ENCODE measurements at places on chromosomes 2 and 18.
A peak's percentile ranks its signal among the peaks of the same experiment; 100 is the strongest.

GRCh38 chr2:16425462-16426336, 239.9 kb downstream of the CYRIA start:
- no peak for DNase-seq

DNA sequence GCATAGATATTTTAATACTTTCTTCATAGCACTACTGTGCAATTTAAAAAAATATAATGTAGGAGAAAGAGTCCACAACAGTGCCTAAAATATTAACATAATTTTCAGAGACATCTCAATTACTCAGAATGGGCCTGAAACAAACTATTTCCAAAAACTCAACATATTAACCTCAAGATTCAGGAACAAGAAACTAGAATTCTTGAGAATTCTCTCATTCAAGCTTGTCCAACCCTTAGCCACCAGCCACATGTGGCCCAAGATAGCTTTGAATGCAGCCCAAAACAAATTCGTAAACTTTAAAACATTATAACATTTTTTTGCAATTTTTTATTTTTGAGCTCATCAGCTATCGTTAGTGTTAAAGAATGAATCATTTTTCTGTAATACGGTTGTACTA, 35.2 kb downstream of the LNPK start:
- DNase-seq = no peak

DNA sequence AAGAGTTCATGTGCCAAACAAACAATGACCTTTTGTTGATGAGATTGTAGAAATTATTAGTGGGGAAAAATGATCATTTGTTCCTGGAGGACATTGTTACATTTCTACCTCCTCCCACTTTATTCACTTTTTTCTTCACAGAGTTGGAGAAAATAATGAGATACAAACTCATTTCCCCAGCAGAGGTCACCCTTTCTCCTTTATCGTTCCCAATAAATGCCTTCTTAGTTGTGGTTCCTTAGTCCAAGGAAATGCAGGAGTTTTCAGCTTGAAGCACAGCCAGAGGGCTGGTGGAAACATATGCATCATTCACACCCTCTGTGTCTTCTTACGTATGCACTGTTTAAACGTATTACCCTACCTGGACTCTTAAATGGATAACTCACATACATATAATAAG, 108.8 kb downstream of the SLC4A3 start:
- DNase-seq = no peak

GRCh38 chr2:236166796-236167296, 1.3 kb downstream of the GBX2 start:
- no peak for DNase-seq

- no peak for DNase-seq
Observed at GRCh38 chr2:28155086-28155485, 237.6 kb upstream of the FOSL2 start.

DNA sequence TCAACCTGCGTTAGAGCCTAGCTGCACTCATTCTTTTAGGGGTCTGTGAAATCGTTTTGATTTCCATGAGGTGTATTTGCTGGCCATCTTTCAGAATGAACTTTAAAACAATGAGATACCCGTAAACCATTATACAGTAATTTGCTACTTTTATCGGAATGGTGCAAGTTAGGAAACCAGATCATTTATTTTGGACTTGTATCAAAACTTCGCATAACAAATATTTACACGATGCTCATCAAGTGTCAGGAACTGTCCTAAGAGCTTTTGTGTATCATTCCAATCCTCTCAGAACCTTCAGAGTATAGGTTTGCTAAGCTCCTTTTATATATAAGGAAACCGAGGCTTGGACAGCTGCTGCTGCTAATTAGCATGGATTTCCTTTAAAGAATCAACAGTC, 22.4 kb upstream of the SLC1A4 start:
- no peak for DNase-seq

GRCh38 chr18:6743999-6744398, 14.5 kb downstream of the ARHGAP28 start:
- no peak for DNase-seq

- DNase-seq = no peak
Observed at GRCh38 chr2:218024336-218024735, 21.5 kb upstream of the TNS1 start.

GRCh38 chr2:222922019-222922800, 61.4 kb downstream of the ACSL3 start:
- DNase-seq = no peak

DNA sequence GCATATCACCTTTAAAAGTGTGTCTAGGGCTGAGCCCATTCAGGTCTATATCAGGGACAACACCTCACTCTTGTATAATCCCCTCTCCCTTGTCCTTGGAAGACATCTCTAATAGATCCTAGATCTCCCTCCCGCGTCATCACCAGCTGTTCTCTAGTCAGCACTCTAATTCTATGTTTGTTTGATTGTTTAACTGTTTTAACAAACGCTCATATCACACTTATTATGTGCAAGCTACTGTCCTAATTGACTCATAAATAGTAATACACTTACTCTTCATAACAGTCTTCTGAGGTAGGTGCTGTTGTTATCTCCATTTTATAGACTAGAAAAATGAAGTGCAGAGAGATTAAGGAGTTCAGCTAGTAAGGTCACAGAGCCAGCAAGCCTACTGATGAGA, 1.6 kb upstream of the ERMN start:
- DNase-seq = no peak

GRCh38 chr2:72098935-72099334, 48.7 kb downstream of the CYP26B1 start:
- DNase-seq = no peak

- DNase-seq = no peak
Observed at GRCh38 chr2:240068193-240068592, 14.9 kb upstream of the OR6B3 start.

GRCh38 chr18:76446321-76447257, 48.5 kb downstream of the ZNF516 start:
- no peak for DNase-seq

DNA sequence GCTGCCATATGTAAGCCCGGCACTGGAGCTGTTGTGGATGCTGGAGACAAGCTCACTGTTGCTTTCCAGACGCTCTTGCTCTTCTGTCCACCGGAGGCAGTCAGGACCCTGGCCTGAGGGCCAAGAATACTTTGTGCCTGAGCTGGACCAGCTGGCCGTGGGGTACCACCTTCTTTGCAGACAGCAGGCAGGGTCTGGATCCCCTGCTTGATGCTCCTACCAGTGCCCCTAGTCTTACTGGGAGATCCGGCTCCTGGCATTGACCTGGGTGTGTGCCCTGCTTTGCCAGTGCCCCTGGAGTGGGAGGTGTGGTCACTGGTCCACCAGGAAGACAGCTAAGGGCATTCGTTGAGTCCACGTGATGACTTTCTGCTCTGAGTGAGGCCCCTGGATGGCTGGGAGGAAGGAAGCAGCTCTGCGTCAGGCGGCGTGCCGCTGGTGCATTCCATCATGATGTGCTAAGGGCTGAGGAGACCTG, 59.3 kb downstream of the LRRFIP1 start:
- no peak for DNase-seq

DNA sequence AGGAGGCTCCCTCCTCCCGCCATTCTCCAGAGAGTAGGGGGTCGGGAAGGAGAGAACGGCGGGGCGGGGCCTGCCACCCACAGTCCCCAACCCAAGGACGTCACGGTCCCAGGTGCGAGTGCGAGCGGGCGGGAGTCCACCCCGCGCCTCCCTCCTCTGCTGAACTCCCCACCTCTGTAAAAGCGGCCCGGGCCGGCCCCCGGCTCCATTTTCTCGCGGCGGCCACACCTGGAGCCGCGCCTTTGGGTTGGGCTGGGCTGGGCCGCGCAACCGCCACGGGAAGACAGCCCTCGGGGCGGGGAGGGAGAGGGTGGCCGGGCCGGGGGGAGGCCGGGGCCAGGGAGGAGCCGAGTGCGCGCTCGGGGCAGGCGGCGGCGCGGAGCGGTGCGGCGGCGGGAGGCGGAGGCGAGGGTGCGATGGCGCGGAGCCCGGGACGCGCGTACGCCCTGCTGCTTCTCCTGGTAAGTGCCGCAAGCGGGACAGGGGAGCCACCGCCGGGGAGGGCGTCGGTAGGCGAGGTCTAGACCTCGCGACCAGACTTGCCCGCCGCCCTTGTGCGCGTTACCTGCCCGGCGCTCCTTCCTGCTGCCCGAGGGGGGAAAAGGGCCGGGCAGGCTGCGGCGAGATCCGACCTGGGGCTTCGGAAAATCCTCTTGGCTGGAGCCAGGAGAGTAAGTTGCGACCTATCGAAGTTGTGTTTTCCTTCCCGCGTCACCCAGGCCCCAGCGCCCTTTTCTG, at the start of gene DSG2:
TSS of gene DSG2 (plus strand) at position 342 of the 738 bp plus-strand sequence. CDS start at position 417, 75 bp downstream.
- DNase-seq = no peak

DNA sequence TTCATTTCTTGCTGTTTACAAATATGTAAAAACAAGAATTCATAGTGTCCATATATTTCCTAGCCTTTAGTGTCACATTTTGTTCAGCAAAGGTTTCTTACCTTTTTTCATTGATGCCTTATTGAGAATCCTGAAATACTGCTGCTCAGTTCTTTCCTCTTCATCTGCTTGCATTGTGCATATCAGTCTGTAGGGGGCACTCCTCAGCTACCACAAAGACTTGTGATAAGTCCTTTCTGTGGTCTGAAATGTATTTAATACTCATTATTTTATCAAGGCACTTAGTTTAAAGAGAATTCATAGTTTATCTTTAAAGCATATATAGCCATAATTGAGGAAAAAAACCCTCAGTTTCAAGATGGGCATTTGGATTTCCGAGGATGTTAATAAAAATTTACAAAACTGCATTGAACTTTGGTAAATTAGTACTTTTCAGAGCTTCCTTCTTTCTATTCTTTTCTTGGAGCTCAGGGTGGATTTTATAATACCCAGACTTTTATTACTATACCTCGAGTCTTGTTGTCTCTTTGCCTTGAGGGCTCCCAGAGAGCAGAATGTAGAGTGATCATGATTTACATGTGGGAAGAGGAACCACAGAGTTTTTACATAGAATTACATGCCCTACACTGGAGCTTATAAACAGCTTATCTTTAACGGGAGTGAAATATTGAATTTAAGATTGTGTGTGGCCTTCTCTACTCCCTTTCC, 570.1 kb downstream of the PLCL1 start:
- peak; percentile 49 for DNase-seq

DNA sequence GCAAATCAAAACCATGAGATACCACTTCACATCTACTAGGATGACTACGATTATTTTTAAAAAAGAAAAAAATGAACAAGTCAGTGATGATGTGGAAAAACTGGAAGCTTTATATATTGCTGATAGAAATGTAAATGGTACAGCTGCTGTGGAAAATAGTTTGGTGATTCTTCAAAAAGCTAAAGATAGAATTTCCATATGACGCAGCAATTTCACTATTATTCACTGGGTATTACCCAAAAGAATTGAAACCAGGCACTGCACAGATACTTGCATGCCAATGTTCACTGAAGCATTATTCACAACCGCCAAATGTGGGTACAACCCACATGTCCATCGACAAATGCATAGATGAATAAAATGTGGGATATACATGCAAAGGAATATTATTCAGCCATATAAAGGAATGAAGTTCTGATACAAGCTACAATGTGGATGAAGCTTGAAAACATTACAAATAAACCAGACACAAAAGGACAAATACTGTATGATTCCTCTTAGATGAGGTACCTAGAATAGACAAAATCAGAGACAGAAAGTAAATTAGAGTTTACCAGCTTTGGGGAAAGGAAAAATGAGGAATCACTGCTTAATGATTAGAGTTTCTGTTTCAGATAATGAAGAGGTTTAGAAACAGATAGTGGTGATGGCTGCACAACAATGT, 11.1 kb downstream of the RTTN start:
- DNase-seq = no peak

GRCh38 chr2:46329803-46330775, 32.9 kb downstream of the EPAS1 start:
- DNase-seq = peak; percentile 93

DNA sequence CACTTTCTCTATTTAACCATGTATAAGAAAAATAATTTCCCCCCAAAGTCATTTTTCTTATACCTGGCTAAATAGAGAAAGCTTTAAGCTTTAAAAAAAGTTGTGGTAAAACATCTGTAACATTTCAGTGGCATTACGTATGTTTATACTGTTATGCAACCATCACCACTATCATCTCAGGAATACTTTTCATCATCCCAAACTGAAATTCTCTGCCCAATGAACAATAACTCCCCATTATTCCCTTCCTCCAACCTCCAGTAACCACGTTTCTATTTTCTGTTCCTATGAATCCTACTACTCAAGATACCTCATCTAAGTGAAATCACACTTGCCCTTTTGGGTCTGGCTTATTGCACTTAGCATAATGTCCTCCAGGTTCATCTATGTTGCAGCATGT, 1.7 kb upstream of the SLC3A1 start:
- no peak for DNase-seq

DNA sequence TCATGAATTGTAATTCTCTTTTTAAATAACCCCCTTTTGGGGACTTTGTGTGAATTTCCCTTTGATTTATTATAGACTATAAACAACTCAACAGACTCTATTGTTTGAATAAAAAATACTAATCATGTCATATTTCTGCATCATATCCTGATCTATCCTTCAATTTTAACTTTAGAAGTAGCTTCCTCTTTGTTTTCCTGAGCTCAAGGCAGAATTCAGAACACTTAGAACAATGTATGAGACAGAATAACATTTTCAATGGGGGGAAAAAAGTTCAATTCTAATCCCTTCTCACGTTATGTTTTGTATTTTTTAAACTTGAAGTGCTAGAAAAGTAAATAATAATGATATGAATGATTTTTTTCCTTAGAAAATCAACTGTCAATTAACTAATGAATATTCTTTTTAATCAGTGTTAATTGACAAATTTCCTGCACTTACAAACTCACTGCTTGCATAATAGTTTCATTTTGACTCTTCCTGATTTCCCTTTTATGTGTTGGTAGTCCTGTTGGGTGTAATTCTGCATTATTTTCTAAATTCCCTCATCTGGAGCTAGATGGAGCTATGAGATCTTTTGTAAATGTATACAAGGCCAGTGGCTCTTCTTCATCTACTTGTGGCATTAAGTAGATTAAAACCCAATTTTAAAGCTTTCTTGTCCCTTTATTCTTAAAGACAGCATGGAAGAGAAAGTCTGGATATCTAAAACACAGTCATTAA, 326.1 kb downstream of the PARD3B start:
- DNase-seq = no peak

- DNase-seq = no peak
Observed at GRCh38 chr18:267380-267687, 513 bp downstream of the THOC1 start.

DNA sequence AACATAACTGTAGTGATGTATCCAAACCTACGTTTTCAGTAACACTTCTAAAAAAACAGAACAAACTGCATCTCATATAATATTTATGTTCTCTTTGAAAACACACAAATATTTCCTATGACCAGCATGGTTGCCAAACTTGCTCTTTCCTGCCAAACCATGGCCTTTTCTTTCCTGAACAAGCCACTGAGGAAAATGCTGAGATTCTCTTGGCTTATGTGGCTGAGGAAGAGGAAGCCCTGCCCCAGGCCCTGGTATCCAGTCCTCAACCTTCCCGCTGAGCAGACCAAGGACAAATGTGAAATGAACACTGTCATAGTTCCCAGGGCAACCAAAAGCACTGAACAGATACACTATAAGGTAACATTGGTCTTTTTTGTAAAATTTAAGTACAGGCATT, 35.9 kb upstream of the NARS1 start:
- DNase-seq = no peak

- peak; percentile 65 for DNase-seq
Observed at GRCh38 chr2:28321426-28321825, 71.2 kb upstream of the FOSL2 start.

GRCh38 chr2:27241761-27242613, 20.9 kb downstream of the SLC30A3 start:
- no peak for DNase-seq

GRCh38 chr2:152440049-152440448, 105.1 kb downstream of the FMNL2 start:
- no peak for DNase-seq

Data from AG04449 (cell line).